CD14-positive monocyte (primary cell): ENCODE measurements at places on chromosomes 4 and X.
A peak's percentile ranks its signal among the peaks of the same experiment; 100 is the strongest.

DNA sequence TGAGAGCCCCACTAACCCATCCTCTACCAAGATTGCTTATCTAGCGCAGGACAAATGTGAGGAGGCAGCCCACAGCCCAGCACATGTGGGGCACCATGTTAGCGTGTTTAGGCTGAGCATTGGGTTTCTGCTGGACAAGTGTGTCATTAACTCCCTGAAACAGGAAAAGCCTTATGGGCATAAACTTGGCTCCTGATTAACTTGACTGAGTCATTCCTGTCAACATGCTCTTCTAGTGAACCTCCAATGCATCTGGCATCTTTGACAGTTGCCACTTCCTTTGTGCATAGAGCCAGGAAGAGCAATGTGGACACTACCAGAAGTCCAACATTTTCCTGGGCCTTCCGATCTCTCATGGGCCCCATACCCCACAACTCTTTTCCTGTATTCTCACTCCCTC lies 2.5 kb downstream of the SPIN2A start:
- no peak for DNase-seq

DNA sequence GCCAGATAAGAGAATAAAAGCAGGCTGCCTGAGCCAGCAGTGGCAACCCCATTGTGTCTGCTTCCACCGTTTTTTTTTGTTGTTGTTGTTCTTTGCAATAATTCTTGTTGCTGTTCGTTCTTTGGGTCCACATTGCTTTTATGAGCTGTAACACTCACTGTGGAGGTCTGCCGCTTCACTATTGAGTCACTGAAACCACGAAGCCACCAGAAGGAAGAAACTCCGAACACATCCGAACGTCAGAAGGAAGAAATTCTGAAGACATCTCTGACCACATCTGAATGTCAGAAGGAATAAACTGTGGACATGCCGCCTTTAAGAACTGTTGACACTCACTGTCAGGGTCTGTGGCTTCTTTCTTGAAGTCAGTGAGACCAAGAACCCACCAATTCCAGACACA lies 110.5 kb downstream of the PCDH18 start:
- DNase-seq, result no peak

DNA sequence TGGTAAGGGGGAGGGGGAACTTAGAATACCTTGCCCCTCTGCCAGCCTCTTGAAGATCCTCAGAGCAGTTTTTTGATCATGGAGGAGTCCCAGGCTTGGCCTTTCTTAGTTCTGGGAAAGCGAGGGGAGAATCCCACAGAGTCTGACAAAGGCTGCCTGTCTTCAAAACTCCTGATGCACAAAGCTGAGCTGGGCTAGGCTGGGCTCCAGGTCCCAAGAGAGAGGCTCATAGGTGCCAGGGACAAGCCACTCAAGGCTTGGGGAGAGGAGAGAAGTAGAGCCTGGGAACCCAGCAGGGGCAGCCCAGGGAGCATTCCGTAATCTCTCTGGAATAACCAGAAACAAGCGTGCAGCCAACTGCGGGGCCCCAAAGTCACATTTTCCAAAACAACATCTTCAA lies 37.0 kb upstream of the MTM1 start:
- no peak for DNase-seq

- no peak for DNase-seq
Measured at GRCh38 chr4:55367084-55367722, 21.2 kb downstream of the SRD5A3 start.

- DNase-seq, result peak; percentile 73
Measured at GRCh38 chrX:45758738-45759397, 558.2 kb upstream of the DIPK2B start.

- peak; percentile 82 for DNase-seq
Measured at GRCh38 chr4:110484029-110484428, 8.1 kb downstream of the ENPEP start.

DNA sequence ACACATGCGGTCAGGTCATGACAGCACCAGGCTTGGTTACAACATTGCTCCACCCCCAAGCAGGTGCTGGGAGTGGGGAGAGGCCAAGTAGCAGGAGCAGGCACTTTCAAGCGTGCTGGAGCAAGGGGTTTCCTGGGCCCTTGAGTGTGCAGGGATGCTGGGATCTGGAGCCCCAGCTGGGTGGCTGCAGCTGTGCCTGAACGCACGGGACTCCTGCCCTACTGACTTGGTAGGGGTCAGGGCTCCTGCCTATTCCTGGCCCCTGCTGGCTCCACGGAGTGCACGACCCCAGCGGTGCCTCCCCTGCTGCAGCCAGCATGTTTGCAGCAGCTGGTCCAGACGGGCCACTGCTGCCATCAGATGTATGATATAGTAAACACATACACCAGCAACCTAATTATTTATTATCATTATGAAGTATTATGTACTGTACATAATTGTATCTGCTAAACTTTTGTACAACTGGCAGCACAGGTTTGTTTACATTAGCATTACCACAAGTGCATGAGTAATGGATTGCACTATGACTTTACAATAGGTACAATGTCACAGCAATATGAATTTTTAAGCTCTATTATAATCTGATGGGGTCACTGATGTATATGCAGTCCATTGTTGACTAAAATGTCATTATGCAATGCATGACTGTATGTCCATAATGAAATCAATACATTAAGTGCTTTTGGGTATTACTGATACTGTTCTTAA lies 620.6 kb downstream of the RAPGEF2 start:
- no peak for DNase-seq

DNA sequence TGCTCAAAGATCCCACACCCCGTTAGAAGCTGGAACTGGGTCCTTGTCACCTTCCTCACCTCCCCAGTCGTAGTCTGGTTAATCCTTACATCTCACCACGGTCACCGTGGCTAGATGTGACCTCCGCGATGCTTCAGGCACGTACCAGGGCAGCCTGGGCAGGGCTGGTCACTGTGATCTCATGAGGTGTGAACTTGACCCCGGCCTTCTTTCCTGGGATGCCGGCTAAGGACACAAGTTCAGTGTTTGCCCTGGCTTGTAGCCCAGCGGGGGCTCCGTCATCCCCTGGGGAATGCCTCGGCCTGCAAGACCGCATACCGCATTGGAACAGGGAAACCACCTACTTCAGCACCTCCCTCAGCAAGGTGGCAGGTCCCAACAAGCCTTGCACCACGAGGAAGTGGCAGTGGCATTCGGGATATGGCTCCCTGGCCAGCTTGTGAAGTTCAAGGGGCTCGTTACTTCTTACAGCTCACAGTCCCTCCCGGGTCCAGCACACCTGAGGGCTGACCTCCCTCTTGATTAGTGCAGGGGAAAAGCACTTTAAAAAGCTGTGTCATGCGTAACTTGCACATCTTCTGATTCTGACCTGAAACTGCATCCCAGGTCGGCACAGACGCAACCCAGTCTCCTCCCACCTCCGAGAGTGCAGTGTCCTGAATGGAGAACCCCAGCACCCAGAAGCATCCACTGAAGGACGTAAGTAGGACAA lies 25.9 kb downstream of the NOP14 start:
- no peak for DNase-seq

GRCh38 chrX:152451731-152451980 lies 541 bp upstream of the GABRA3 start:
- DNase-seq, result no peak

- DNase-seq, result no peak
Measured at GRCh38 chr4:24104158-24104565, 214.3 kb upstream of the PPARGC1A start.
